ENCODE measurements at places on chromosomes 2 and 18.

DNA sequence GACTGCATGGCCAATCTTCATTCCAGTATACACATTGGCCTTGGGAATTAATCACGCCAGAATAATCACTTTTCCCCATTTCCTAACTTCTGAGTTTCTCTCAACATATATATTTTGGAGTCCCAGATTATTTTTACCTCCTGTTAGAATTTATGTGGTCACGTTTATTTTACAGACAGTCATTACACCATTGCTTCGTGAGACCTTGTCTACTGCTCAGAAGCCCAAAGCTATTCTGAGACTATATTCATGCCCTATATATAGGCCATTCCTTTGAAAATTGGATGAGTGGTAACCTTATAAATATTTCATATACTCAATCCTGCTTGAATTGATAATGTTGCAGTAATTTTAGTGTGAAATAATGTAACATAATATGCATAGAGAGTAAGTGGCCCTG is 610.0 kb upstream of the CDH2 start:
- DNase-seq, result no peak

DNA sequence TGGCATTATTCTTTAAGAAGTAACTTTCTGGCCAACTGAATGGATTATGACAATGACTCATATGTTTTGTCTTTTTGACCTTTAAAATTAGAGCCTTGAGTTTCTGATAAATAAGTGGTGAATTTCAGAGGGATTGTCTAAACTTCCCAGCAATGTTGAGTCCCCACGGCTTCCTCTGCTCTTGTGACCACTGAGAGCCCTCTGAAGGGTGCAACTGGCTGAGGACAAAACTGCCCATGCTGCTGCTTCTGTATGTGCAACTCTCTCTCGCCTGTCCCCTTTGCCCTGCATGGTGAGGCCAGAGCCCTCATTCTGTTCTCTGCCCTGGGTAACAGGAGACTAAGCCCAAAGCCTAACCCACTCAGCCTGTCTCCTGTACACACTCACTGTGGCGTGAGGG is 52.7 kb upstream of the SLC14A1 start:
- DNase-seq, result no peak

GRCh38 chr2:47782381-47782670 is 619 bp upstream of the MSH6 start:
- DNase-seq, result no peak

- DNase-seq, result no peak
These were observed 214.6 kb upstream of the LRRTM1 start for GRCh38 chr2:80519121-80519643.

DNA sequence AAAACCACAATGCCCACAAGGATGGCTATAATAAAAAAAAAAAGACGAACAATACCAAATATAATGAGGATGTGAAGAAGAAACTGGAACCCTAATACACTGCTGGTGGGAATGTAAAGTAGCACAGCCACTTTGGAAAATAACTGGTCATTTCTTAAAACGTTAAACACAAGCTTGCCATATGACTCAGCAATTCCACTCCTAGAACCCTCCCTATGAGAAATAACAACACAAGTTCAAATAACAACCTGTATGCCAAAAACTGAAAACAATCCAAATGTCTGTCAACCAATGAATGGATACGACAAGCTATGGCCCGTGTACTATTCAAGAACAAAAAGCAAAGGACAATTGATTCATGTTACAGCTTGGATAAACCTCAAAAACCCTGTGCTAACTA is 7.0 kb upstream of the ALPK2 start:
- no peak for DNase-seq

- DNase-seq, result no peak
These were observed 43.0 kb upstream of the ITGAV start for GRCh38 chr2:186546846-186547245.

- no peak for DNase-seq
These were observed 5.7 kb upstream of the GAL3ST2 start for GRCh38 chr2:241770936-241771285.

DNA sequence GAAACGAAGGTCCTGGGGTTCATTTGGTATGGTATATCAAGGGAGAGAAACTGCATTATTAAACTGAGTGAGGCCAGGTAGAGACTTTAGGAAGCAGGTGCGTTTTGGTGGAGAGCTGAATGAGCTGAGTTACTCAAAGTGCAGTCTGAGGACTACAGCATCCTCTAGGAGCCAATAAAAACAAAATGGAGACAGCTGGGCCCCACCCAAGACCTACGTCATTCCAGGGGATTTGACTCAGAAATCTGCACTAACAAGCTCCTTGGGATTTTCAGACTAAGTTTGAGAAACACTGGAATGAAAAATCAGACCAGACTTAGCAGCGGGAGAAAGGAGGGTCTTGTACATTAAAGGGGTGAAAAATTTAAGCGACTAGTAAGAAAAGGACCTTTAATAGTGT is 131.5 kb downstream of the UXS1 start:
- DNase-seq, result no peak

- DNase-seq, result no peak
These were observed 268.2 kb upstream of the SKOR2 start for GRCh38 chr18:47519706-47520105.

GRCh38 chr18:70195014-70195614 is 10.4 kb downstream of the RTTN start:
- no peak for DNase-seq

GRCh38 chr2:188326290-188326668 is 34.6 kb downstream of the GULP1 start:
- no peak for DNase-seq

- DNase-seq, result no peak
These were observed 206.0 kb upstream of the SPRED2 start for GRCh38 chr2:65638443-65638842.
